HuH-7.5 (cell line): ENCODE measurements at places on chromosomes 11 and 22.

- DNase-seq: no peak
Measured at GRCh38 chr11:36426226-36426848, 83.7 kb downstream of the TRAF6 start.

DNA sequence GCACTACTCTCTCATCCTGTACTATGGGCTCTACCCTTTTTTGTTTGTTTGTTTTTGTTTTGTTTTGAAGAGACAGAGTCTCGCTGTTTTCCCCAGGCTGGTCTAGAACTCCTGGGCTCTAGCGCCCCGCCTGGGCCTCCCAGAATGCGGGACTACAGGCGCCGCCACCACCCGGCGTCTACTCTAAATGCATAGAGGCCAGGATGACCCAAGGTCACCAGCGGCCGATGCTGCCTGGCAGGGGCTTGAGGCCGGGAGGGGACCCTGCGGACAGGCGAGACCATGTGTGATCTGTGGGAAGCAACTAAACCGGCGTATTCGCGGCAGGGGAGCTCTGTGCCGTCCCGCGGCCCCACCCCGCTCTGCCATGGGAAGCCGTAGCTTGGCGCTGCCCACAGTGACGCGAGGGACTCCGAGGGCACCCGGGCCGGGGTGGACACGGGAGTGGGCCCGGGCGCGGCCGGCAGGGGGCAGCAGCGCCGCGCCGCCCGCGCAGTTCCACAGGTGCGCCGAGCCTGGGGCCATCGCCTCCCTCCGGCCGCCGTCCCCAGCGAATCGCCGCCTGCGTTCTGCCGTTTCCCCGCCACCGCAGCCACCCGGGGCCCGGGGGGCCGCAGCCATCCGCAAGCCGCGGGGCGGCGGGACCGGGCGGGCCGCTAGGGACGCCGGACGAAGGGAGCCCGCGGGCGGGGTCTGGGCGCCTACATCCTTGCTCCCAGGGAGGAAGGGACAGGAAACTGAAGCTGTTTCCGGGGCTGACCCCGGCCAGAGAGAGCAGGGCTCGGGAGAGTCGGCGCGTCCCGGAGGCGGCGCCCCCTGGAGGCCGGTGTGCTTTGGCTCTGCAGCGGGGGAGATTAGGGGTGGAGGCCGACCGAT lies 12.3 kb upstream of the HDHD5 start:
- DNase-seq: peak; percentile 96

- DNase-seq: no peak
Measured at GRCh38 chr22:24030186-24030702, 19.1 kb downstream of the CABIN1 start.

DNA sequence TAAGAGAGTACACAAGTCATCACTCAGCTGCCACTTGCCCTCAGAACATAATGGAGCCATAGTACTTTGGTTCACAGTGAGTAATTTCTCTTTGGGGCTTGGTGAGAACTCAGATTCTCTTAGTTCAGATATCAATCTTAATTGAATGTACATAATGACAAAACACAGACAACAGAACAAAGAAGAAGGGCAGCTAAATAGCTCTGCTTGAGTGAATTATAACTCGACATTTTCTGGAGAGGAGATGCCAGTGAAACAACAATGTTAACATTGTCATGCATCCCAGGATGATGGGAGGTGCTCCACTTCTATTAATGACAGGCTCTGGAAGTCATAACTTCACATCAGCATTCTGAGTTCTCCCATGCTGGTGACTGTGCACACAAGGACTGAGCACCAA lies 508.1 kb downstream of the TMEM135 start:
- no peak for DNase-seq

DNA sequence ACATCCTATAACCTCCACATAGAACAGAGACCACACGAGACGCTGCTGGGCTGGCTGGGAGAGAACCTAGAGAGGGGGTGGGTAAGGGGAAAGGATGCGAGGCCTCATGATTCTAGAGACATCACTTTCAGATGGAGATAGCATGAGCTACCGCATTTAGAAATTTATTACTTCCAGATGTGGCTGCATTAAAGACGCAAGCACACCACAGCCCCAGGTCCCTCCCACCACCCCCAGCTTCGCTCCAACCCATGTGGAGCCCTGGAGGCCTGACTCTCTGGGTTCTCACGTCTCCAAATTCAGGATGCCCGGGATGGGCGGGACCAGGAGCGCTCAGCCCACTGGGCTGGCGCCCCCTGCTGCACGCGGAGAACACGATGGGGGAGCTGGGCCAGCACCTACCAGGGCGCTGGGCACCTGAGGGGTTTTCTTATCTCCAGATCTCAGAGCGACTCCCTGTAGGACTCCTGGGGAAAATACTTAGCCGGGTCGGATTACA lies 13.6 kb downstream of the MRPL21 start:
- DNase-seq: peak; percentile 81

- DNase-seq: no peak
Measured at GRCh38 chr22:23970816-23971486, 3.3 kb downstream of the DDT start.

GRCh38 chr22:42925598-42925997 lies 68.5 kb upstream of the ARFGAP3 start:
- no peak for DNase-seq

DNA sequence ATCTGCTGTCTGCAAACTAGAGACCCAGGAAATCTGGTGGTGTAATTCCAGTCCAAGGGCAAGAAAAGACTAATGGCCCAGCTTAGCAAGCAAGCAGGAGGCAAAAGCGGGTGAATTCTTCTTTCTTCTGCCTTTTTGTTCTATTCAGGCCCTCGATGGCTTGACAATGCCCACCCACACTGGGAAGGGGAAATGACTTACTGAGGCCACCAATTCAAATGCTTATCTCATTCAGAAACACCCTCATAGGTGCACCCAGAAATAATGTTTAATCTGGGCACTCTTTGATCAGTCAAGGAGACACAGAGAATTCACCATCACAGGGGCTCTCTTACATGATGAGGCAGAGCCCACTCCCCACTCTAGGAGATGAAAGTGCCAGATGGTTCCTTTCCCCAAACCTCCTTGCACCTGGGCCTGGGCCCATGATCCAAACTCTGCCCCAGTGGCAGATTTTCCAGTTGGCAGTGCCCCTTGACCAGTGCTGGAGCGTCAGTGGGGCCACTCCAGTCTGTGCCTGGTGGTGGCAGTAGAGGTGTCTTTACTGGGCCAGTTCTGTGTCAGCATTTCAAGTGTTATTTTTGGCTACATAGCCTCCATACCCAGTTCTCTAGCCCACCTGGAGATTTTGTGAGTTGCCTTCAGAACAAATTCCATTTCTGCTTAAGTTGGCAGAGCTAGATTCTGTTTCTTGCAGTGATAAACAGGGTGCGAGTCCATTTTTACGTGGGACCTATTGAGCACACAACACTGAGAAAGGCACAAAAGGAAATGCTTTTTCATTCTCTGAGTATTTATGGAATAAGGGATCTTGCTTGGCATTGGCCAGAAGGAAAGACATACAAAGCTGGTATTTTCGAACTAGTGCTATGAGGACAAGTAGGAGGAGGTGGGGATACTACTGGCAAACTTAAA lies 7.5 kb downstream of the ELMOD1 start:
- DNase-seq: peak; percentile 5

- DNase-seq: no peak
Measured at GRCh38 chr11:1126491-1126926, 31.2 kb upstream of the MUC5AC start.

- no peak for DNase-seq
Measured at GRCh38 chr11:96397863-96398262, 8.1 kb downstream of the JRKL start.

GRCh38 chr22:40434106-40434505 lies 63.7 kb downstream of the SGSM3 start:
- no peak for DNase-seq

GRCh38 chr11:528166-528814 lies 7.1 kb downstream of the HRAS start:
- DNase-seq: no peak

DNA sequence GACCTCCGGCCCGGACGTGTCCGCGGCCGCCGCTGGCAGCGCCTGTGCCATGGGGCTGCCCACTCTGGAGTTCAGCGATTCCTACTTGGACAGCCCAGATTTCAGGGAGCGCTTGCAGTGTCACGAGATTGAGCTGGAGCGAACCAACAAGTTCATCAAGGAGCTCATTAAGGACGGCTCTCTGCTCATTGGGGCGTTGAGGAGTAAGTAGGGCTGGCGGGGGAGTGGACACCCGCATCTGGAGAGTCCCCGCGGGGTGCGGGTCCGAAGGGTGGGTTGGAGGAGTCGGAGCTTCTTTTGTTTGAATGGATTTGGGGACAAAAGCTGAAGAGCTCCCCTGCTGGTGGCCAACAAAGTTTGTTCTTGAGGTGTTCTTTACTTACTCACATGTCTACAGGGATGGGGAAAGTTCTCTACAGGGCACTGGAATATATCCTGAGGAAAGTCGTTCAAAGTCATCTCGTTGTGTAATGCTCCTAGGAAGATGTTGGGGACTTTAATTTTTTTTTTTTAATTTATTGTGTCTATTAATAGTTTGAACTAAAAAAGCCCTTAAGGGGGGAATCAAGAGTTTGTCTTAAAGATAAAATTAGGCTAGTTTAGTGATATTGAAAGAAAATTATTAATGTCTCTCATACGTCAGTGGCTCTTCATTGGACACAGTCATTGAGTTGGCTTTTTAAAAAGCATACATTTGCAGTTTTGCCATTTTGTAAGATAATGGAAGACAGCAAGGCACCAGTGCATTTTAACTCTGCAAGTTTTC lies 725 bp downstream of the ARHGAP42 start:
- DNase-seq: peak; percentile 67

DNA sequence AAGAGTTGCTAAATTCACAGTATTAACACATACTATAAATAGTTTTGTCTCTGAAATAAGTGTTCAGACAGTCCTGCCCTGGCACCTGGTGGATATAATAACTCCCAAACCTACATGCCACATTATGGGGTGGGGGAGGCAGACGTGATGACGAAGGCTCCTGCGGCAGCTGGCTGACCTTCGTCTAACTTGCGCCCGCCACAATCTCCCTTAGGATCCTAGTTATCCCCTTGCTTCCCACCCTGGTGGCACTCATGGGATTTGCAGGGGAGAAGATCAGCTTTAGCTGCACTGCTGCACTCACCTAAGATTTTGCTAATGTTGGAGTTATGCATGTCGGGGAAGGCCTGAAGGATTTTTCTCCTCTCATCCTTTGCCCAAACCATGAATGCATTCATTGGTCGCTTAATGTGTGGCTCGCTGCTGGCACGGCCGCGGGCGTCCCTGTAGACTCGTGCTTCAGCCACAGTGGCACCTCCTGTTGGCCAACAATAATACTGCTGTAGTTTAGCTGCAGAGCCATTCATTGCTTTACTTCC lies 367.6 kb downstream of the SOX6 start:
- DNase-seq: no peak

DNA sequence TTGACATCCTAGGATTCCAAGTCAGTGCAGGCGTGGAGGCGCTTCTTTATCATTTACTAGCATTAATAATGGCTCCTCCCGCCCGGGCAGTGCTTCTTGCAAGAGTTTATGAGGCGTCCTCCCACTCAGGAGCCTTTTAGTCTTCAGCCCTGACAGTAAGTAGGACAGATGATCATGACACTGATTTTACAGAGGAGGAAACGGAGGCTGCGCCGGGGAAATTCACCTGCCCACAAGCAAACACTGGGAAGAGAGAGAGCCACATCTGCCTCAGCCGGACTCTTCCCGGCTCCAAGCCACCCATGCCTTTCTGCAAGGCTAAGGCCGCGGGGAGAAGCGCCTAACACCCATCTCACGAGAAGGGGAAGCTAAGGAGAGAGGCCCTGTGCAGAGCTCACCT lies 35.9 kb downstream of the KIAA0930 start:
- DNase-seq: no peak

DNA sequence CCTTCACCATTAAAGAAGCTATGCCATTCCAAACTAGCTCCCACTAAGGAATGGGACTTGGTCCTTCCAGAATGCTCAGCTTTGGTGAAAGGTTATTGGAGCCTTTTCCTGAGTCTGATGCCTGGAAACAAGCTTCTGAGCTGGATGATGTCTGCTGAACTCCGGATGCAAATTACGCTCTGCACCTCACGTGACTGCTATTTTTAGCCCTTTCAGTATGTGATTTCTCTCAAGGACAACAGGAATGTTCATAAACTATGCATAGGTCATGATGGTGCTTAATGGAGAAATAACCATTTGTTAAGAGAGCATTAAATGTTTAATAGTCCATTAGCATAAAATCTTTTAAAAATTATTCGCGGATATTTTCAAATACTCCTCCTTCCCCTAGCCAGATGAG lies 631.4 kb upstream of the KIRREL3 start:
- DNase-seq: no peak

DNA sequence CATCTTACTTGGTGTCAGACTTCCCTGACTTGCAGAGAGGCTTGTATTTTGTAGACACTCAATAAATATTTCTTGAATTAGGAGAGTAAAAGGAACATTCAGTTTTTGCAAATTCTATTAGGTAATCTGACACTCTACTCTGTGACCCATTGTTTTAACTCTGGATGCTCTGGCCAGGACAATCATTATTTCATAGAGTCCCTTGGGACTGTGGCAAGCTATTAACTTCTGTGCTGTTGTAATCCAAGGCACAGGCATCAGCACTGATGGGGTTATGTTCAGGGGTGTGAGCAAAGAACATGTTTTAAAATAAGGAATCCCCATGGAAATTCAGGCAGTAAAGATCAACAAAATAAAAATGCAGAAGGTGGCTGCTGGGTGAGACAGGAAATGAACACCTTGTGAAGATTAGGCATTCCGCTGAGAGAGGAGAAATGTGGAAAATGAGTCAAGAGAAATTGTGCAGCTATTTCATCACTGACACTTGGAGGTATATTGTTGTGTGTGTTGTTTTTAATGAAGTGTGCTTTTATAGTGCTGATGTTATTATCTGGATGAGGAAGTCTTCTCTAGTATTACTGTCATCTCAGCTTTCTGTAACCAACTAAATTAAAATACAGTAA lies 175.2 kb downstream of the WNT11 start:
- no peak for DNase-seq

- DNase-seq: no peak
Measured at GRCh38 chr11:95074792-95075563, 8.3 kb downstream of the SRSF8 start.

DNA sequence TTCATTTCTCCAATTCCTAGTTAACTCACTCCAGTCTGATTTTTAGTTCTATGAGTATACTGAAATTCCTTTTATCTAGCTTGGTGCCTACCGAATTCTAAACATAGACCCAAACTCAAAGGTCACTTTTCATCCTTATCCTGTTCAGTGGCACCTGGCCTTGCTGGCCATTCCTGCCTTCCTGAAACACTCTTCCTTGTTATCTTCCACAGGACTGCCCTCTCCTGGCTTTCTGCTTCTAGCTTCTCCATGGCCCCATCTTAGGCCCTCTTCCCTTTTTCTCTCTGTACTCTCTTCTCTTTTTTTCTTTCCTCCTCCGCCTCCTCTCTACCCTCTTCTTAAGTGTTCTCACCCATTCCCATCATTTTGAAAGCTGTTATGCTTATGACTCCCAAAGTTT lies 87.3 kb downstream of the WNT11 start:
- DNase-seq: no peak

GRCh38 chr11:94705891-94706615 lies 62.1 kb upstream of the AMOTL1 start:
- no peak for DNase-seq

GRCh38 chr11:119739975-119740374 lies 11.0 kb upstream of the NECTIN1 start:
- no peak for DNase-seq
